ENCODE measurements at places on chromosomes 2 and 18.

DNA sequence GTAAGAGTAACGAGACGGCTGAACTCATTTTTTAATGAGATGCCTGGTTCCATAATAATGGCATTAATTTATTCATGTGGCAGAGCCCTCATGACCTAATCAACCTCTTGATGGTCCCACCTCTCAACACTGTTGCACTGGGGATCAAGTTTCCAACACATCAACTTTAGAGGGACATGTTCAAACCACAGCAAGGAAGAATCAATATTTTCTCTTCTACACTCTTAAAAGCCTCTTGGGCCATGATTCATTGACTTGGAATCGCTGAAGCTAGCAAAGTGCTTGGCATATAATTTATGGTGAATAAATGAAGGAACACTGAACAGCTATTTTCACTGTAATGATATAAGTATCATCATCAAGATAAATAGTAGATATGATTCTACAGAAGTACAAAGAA, 333.0 kb downstream of the TNS1 start:
- no peak for DNase-seq
- H3K27ac ChIP-seq: no peak overlapping the region
- H3K4me3 ChIP-seq: no peak overlapping the region

GRCh38 chr18:63422864-63423304, 608 bp upstream of the VPS4B start:
- H3K36me3 ChIP-seq: peaks cover 2% of the 10 kb centered on the region
- peaks cover 21% of the 10 kb centered on the region for H3K4me1 ChIP-seq
- peak overlapping the region; percentile 100 for H3K27ac ChIP-seq
- peak overlapping the region; percentile 99 for H3K4me3 ChIP-seq

- no peak overlapping the region for H3K27ac ChIP-seq
- no peak overlapping the region for H3K4me3 ChIP-seq
- no peaks in the 10 kb centered on the region for H3K4me1 ChIP-seq
- H3K36me3 ChIP-seq: no peaks in the 10 kb centered on the region
Observed at GRCh38 chr2:60097298-60097697, 456.2 kb downstream of the BCL11A start.

GRCh38 chr2:7826656-7827055, 855.2 kb upstream of the ID2 start:
- H3K27ac ChIP-seq: no peak overlapping the region
- H3K36me3 ChIP-seq: no peaks in the 10 kb centered on the region
- H3K4me3 ChIP-seq: no peak overlapping the region
- H3K4me1 ChIP-seq: peaks cover 4% of the 10 kb centered on the region

- no peaks in the 10 kb centered on the region for H3K27me3 ChIP-seq
- DNase-seq: no peak
- H3K27ac ChIP-seq: peak overlapping the region; percentile 66
- no peak overlapping the region for H3K4me3 ChIP-seq
Observed at GRCh38 chr2:160054984-160055725, 7.3 kb downstream of the PLA2R1 start.

GRCh38 chr2:69011611-69012157, 1.3 kb upstream of the ANTXR1 start:
- no peaks in the 10 kb centered on the region for H3K36me3 ChIP-seq
- H3K4me1 ChIP-seq: peaks cover 22% of the 10 kb centered on the region
- no peak for DNase-seq
- H3K4me3 ChIP-seq: peak overlapping the region; percentile 98
- no peak overlapping the region for H3K27ac ChIP-seq

GRCh38 chr18:22704586-22704918, 228.6 kb upstream of the RBBP8 start:
- peaks cover 44% of the 10 kb centered on the region for H3K4me1 ChIP-seq
- H3K27ac ChIP-seq: no peak overlapping the region
- H3K27me3 ChIP-seq: no peaks in the 10 kb centered on the region
- no peak for DNase-seq
- H3K4me3 ChIP-seq: no peak overlapping the region

GRCh38 chr2:241307055-241307454, 8.4 kb downstream of the HDLBP start:
- H3K4me1 ChIP-seq: peaks cover 34% of the 10 kb centered on the region
- no peak for DNase-seq
- H3K27me3 ChIP-seq: no peaks in the 10 kb centered on the region
- no peak overlapping the region for H3K27ac ChIP-seq
- H3K4me3 ChIP-seq: no peak overlapping the region
